T-cell (primary cell): ENCODE measurements at places on chromosomes 7 and 10.

DNA sequence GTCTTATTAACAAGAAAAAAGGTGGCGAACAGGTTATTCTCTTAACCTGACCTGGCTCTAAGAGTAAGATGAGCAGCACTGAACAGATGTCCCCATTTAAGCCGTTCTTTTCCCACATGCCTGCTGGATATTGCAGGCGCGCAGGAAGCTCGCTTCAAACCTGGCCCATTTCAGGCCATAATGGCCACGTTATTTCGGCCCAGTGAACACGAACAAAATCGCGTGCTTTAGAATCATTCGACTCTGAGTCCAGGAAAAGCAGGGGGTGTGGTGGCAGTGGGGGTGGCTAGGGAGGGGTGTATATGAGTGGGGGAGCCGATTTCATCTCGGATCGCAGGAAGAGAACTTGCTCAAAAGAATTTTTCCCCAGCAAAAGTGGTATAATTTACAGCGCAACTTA is 6.6 kb upstream of the SP8 start:
- DNase-seq: no peak

DNA sequence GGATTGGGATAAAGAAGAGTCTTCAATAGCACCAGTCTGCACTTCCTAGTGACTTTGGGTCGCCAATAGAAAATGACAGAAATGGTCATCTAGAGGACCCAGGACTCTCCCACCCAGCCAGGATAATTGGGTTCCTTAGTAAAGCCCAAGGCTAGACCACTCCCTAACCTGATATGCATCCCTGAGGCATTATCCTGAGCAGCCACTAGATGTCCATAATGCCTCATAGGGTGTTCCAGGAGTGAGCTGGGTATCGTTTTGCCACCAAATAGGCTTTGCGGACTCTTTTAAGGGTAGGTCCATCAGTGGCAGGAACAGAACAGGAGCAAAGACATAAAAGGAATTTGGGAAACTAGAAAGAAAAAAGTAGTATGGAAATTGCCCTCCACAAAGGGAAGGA is 4.5 kb upstream of the LRRC4 start:
- no peak for DNase-seq

DNA sequence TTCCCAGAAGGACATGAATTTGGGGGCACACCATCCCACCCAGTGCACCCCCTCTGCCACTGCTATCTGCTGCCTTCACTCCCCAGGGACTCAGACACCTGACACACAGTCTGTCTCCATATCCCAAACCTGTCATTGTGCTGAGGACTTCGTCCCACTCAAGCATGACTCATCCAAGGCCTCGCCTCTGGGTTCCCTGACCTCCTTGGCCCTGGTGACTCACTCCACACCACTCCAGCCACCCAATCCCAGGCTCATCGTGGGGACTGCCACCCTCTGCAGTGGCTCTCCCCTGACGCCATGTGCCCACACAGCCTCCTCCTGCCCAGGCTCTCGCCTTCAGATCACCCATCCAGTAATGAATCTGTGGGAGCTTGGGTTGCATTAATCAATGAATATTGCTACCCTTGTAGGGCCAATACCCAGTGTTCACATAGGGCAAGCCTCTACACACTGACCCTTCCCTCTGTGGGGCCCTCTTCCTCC is 6.6 kb upstream of the INSIG1 start:
- no peak for DNase-seq

- DNase-seq: no peak
Measured at GRCh38 chr7:1071731-1072254, 16.1 kb upstream of the GPER1 start.

- no peak for DNase-seq
Measured at GRCh38 chr7:29896685-29897411, 90.5 kb downstream of the WIPF3 start.
